ENCODE measurements at places on chromosomes 5 and 9.

DNA sequence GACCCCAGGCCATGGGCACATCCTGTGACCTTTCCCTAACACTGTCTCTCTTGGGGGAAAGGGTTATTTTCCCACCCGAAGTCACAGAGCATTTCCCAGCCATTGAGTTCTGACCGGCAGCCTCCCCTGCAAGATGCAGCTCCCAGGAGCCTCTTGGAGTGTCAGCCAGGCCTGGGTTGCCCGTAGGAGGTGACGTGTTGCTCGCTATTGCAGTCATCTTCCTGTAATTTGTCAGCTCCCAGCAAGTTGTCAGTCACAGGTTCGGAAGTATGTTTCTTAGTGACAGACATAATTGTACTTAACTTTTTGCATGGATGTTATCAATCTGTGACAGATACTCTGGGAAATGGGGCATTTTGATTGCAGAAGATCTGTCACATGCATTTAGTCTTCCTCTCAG lies 74.5 kb downstream of the MVB12B start:
- no peak for DNase-seq

DNA sequence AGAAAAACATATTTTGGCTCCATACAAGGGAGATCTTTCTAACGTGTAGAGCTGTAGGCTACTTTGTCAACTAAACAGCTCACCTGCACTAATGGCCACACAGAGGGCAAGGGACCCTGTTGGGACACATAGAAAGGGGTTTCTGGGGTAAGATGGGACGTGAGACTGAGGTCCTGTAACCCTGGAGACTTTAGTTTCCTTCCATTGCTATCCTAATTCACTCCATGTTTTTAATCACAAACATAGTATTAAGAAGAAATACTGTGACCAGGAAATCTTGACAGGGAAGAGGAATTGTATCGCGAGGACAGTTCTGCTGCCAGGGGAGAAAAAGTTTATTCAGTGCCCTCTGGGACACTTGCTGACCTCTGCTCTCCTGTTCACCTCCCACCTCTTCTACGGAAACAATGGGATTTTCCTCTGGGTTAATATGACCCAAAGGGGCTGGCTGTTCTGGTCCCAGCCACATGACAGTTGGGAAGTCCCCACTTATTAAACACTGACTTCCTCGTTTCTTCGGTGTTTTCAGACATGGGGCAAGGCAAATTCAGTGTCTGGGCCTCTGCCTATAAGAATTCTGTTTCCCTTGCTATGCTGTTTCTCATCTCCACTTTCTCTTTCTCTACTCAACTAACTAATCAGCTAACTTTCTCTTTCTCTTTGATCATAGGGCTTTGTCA lies 106.9 kb upstream of the SEMA6A start:
- DNase-seq: no peak

GRCh38 chr9:115042781-115043509 lies 75.0 kb downstream of the TNC start:
- DNase-seq: no peak

- no peak for DNase-seq
These were observed 47.2 kb upstream of the FCHO2 start for GRCh38 chr5:72908664-72909063.

DNA sequence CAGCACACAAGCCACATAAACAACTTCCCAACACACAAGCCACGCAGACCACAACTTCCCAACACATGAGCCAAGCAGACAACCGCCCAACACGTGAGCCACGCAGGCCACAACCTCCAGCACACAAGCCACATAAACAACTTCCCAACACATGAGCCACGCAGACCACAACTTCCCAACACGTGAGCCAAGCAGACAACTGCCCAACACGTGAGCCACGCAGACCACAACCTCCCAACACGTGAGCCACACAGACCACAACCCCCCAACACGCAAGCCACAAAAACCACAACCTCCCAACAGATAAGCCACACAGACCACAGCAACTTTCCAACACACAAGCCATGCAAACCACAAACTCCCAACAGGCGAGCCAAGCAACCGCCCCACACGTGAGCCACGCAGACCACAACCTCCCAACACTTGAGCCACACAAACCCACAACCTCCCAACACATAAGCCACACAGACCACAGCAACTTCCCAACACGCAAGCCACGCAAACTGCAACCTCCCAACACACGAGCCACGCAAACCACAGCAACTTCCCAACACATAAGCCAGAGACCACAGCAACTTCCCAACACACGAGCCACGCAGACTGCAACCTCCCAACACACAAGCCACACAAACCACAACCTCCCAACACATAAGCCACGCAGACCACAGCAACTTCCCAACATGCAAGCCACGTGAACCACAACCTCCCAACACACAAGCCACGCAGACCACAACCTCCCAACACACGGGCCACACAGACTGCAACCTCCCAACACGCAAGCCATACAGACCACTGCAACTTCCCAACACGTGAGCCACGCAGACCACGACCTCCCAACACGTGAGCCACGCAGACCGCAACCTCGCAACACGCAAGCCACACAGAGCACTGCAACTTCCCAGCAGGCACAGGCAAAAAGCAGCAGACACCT lies 10.1 kb downstream of the BRD9 start:
- no peak for DNase-seq

DNA sequence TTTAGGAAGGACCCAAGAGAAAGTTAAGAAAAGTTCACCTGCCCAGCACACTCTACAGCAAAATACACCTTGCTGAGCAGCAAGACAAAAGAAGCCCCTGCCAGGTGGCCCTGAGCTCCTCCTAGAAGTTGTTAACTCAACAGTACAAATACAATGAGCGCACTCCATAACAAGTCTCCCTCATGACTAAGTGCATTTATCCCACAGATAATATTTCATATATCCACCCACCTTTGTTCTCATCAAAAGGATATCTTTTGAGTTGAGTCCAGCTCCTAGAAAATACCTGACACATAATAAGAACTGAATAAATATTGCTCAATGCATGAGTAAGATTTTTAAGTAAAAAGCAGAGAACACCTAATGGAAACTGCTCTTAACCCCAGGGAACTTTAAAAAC lies 73.3 kb downstream of the ABCA1 start:
- DNase-seq: peak; percentile 8

DNA sequence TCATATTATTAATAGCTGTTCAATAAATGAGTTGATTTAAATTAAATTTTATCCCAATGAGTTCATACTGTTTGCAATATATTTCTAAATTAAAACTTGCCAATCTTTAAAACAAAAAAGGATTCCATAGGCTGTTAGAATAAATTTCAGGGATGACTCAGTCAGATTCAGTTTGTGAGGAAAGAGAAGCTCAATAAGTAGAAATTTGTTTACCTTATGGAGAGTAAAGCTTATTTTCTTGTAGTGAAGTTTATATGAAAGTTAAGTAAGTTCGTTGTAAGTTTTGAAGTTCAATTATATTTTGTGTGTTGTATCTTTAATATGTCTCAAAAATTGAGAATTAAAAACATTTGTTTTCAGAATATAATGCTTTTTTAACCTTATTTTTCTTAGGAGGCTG lies 29.0 kb downstream of the GPBP1 start:
- DNase-seq: no peak

GRCh38 chr5:173744551-173744950 lies 128.1 kb upstream of the BOD1 start:
- no peak for DNase-seq

DNA sequence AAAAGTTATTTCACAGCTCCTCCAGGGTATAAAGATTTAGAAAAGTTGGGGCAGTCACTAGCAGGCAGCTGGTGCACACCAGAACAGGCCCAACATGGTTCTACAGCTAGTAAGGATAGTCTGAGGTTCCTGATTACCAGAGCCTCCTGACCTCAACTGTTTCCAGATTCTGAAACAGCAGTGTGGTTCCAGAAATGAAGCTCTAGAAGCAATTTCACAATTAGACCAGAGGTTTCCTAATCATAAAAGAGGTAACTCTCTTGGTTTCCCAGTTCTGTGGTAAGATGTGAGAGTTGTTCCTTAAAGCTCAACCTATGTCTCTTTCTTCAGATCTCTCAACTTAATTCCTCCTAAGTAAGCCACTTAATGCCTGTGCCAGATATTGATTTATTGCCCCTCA lies 11.9 kb downstream of the AGTPBP1 start:
- DNase-seq: no peak

DNA sequence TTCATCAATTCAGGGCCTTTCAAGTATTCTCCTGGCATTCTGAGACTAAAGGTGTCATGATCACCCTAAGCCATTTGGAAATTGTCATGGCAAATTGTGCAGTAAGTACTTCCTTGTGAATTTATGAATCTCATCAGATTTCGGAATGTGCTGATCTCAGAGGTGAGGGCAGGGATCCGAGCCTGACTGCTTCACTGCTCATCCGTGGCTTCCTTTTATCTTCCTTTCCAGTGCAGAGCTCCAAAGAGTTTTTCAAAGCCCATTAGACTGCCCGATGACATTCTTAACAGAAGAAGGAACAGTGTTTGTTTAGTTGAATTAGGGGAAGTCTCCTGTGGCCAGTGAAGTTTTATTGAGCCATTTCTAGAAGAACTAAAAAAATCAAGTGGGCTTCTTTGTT lies 182.8 kb upstream of the GDNF start:
- DNase-seq: no peak

- DNase-seq: no peak
These were observed 44.4 kb upstream of the CTNNA1 start for GRCh38 chr5:138708791-138709190.

- no peak for DNase-seq
These were observed 732.0 kb upstream of the CTNND2 start for GRCh38 chr5:12636209-12636608.

DNA sequence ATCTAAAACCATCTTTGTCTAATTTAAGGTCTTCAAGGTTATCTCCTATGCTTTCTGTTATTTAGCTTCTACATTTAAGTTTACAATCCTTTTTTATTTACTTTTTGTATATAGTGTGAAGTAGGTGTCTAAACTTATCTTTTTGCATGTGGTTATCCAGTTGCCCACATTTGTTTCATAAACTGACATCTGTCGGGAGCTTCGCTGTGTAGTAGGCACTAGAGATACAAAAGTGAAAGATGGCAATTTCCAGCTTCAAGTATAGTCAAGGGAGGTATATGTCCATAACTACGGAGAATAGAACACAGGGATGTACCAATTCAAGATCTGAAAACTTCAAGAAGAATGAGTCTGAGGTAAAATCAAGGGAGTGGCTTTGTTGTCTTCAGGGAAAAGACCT lies 38.7 kb upstream of the ELL2 start:
- DNase-seq: no peak

DNA sequence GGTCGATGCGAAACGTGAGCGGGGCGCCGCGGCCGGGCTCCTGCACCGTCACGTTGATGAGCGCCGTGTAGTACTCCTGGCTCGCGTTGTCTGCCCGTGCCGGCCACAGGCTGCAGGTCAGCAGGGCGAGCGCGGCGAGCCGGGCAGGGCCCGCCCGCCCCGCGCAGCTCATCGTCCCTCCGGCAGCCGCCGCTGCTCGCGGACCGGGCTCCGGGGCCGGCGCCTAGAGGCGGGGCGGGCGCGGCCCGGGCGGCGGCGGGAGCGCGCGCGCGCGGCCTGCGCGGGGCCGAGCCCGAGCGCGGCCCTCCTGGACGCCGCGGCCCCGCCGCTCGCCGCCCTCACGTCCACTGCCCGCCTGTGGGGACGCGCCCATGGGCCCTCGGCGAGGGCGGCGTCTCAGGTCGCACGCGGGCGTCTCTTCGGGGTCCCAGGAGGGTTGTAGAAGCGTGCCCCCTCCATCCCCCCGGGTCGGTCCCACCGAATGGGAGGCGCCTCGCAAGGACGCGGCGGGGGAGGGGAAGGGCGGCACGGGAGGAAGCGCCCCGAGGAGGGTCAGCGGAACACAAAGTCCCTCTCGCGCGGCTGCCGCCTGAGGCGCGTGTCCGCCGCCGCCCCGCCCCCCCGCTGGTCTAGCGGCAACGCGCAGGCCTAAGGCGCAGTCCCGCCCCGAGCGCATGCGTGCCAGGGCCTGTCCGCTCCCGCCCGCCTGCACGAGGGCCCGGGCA lies at the start of gene RNF130:
Gene RNF130, minus strand, starts transcription at position 229 of the 725 bp plus-strand sequence. Its CDS starts 57 bp downstream, at position 172.
- peak; percentile 6 for DNase-seq
